ENCODE measurements at places on chromosomes 6 and 20.

DNA sequence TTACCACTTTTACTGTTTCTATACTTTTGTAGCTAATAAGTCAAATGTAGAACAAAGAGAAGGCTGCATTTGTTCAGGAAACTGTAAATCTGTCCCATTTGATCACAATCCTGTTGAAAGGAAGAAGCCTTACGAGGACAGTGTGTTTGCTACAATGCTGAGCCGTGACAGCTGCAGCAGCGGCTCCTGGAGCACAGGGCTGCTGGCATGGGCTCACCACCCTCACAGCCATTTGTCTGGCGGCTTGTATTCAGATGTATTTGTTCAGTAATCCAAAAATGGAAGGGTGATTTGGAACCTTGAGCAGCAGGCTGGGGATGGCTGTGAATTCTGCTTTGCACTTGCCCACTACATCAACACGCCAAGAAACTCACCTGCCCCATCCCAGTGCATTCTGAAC, 5.7 kb downstream of the TUBB2A start:
- no peak for DNase-seq

GRCh38 chr6:87151471-87151780, 3.9 kb upstream of the ZNF292 start:
- DNase-seq = no peak

GRCh38 chr6:119078376-119079282, at the start of gene FAM184A:
Gene FAM184A, minus strand, starts transcription at chr6:119078664. Its CDS starts 365 bp downstream, at chr6:119078299.
- DNase-seq = peak; percentile 64

GRCh38 chr6:30612213-30612612, 4.8 kb downstream of the PPP1R10 start:
- peak; percentile 53 for DNase-seq

- no peak for DNase-seq
These were observed 238.1 kb upstream of the TAB2 start for GRCh38 chr6:149079456-149079855.

- DNase-seq = no peak
These were observed 89.3 kb downstream of the JPH2 start for GRCh38 chr20:44097521-44098255.

GRCh38 chr6:147970970-147971369, 371.7 kb upstream of the SASH1 start:
- DNase-seq = peak; percentile 19

DNA sequence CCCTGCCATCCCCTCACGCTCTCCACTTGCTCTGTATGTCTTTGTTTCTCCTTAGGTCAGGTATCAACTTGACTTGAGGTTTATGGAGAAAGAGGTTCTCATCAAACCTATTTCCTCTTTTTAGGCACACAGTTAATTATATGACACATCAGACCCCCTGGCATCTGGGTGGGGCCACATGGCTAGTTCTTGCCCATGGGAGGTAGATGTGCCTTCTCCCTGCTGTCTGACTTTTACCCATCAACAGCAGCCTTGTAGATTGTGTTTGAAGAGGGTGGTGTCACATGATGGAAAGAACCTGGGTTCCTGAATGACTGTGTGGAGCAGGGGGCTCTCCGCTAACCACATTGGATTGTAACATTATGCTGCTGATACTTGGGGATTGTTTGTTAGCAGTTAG, 7.2 kb upstream of the UQCC2 start:
- DNase-seq = no peak

DNA sequence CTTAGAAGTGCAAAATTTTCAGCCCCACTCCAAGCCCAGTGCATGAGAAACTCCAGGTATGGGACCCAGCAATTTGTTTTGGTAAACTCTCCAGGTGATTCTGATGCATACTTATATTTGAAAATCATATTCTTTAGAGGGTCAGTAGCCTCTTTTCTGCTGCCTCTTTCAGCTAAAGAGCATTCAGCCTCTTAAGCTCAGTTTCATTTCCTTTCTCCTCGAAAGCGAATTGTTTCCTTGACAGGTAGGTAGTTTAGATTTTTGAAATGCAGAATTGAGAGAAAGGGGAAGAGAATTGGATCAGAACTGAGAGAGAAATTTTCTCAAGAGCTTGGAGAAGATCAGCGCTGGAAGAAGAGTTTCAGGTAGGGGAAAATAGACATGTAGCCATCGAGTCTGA, 995.8 kb upstream of the FLRT3 start:
- no peak for DNase-seq

- peak; percentile 45 for DNase-seq
These were observed 23.2 kb upstream of the PNPLA1 start for GRCh38 chr6:36246506-36247268.

- DNase-seq = no peak
These were observed 24.3 kb downstream of the EPB41L2 start for GRCh38 chr6:131038597-131039344.

GRCh38 chr20:42100137-42100704, 482.0 kb upstream of the CHD6 start:
- DNase-seq = no peak

DNA sequence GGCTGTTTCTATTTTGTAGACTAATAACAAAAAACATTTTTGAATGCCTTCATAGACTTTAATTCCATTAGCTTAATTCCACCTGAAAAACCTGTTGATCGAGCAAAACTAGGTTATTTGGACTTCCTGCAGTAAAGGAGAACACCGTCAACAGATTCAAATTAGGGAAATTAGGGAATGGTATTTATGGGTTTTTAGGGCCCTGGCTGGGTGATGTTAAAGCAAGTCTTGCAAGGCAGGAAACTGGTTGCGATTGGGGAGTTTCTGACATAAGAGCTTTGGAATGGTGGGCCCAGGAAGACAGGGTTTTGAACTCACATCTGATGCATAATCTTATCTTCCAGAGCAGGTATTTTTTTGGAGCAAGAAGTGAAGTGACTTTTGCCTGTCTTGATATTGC, 40.1 kb upstream of the TFAP2C start:
- no peak for DNase-seq

GRCh38 chr6:160221423-160221822, 37.2 kb downstream of the SLC22A2 start:
- peak; percentile 13 for DNase-seq

- no peak for DNase-seq
These were observed 22.7 kb downstream of the TAB2 start for GRCh38 chr6:149340200-149340599.

GRCh38 chr6:105862936-105863607, 223.1 kb upstream of the PRDM1 start:
- DNase-seq = no peak

- DNase-seq = no peak
These were observed 152.7 kb downstream of the MACROD2 start for GRCh38 chr20:14148042-14148441.

GRCh38 chr20:61846074-61846473, 219.6 kb downstream of the TAF4 start:
- no peak for DNase-seq

DNA sequence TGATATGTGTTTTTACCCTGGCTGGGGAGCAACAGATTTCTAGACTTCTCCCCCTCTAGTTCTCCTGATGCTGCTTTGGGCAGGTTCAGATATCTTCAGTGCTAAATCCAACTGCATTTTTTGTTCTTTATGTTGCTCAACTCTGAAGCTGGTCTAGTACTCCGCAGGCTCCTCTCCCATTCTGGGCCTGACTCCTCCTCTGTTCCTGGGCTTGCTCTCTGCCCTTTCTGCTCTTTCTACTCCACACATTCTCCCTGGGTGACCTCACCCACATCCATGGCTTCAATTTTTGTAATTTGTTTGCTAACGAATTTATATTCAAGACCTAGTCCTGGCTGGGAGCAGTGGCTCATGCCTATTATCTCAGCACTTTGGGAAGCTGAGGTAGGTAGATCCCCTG, 6.4 kb downstream of the FYN start:
- no peak for DNase-seq

- no peak for DNase-seq
These were observed 141.2 kb downstream of the FAM83B start for GRCh38 chr6:54987633-54988290.

DNA sequence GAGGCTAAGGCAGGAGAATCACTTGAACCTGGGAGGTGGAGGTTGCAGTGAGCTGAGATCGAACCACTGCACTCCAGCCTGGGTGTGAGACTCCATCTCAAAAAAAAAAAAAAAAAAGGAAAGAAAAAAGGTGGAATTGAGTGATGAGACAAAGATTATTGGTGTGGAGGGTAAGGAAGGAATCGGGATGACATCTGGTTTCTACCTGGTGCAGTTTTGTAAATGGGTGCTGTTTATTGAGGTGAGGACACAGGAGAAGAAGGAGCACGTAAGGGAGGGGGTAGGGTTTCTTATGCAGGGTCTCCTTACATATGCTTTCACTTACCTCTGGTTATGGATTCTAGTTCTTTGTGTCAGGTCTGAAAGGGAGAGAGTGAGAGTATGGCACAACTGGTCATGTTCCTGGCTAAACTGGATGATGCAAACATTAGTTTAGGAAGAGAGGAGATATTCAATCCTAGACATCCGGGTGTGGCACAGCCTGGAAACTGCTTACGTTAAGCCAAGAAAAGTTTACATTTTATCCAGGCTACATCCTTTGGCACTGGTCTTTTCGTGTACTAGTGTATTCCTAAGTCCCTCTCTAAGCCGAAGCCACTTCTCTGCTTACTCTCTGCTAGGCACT, 5.4 kb downstream of the RALY start:
- DNase-seq = no peak

DNA sequence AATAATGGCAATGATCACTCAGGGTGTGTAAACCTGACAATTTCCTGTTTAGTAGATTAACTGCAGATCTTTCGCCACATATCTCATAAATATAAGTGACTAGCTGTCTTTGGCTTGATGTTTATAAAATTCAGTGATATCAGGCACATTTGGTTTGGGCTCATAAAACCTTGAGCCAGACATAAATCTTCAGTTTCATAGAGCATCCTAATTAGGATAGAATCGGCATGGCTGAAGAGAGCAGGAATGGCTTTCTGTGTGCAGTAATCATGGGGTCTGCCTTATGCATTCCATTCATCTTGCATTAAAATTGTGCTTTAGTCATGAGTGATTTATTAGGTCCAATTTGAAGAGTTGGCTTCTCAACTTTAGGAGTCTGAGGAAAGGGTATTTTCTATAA, 27.2 kb downstream of the AIG1 start:
- no peak for DNase-seq

- DNase-seq = peak; percentile 13
These were observed 67.6 kb downstream of the BLOC1S5 start for GRCh38 chr6:7996538-7997111.

DNA sequence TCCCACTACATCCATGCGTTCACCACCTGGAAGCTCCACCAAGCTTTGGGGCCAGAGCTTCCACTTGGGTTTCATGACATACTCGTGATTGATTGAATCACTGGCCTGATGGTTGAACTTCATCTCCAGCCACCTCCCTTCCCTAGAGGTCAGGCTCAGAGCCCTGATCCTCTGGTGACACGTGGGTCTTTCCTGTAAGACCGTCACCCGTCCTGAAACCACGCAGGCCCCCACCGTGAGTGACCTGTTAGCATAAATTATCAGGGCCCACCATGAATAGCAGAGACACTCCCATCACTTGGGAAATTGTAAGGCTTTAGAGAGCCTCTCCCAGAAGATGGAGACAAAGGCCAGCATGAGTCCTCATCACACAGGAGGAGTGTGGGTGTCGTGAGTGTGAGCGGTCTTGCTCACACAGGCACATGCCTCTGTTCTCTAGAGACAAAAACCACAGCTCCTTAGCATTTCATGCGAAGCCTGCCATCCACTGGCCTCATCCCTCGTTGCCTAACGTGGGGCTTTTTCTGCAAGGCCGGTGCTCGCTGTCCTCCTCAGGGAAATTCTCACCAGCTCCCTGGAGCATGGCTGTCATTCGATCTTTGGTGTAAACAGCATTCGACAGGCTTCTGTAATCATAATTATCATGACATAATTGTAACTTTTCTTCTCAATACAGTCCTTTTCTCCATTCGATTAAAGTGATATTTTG, 65.1 kb upstream of the DUSP22 start:
- DNase-seq = no peak

GRCh38 chr20:49384437-49385434, 97.7 kb downstream of the KCNB1 start:
- DNase-seq = peak; percentile 90

- peak; percentile 91 for DNase-seq
These were observed 41.8 kb downstream of the RBM38 start for GRCh38 chr20:57432862-57433491.

DNA sequence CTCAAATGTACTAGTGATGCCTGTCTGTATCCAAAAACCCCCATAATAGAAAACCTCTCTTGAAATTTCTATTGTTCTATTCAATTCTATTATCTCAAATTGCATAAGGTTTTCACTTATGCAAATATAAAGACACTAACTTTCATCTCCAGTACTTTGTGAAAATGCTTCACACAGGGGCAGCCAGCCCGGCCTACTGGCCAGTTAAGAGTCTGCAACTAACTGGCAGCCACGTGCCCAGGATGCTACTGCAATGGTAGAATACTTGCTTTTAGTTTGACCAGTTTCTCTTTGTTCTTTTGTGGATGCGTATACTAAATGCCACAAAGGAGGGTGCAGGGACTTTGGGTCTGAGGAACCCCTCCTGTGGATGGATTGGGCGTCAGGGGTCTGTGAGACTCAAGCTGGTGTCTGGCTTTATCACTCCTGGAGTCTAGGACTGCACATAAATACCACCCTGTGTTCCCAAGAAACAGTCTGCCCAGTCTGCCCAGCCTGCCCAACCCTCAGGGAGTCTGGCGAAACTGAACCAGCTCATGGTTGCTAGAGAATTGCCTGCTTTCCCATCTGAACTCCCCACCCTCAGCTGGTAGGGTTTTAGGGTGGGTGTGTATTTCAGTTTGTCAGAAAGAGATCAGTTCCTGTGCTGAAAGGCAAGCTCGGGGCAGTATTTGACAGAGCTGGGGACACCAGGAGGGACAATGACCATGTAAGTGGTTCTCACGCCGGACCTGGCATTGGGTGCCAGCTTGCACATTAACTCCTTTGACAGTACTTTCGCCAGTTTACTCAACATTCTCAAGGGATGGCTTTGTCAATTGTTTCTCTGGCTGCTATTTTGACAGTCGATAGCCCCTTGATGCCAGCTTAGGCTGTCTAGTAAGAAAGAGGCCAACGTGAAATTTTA, 558.2 kb upstream of the JAG1 start:
- no peak for DNase-seq

GRCh38 chr20:36004045-36004444, 35.7 kb downstream of the CNBD2 start:
- DNase-seq = no peak

DNA sequence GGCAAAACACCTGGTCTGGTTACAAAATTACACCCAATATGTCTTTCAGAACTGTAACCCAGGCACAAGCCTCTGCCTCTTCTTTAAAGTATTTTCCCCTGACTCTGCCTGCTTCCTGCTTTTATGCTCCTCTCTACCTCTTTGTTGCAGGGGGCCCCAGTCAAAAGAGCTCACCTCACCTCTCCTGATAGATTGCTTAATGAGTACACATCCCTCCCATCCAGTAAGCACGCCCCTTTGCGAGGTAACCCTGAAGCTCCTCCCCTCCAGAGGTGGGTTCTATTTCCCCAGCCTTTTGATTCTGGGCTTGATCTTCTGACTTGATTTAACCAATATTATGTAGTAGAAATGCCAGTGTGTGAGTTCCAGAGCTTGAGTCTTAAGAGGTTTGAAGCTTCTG, 56.6 kb upstream of the EYA2 start:
- no peak for DNase-seq

GRCh38 chr6:5623769-5624168, 362.5 kb downstream of the FARS2 start:
- no peak for DNase-seq

All from hematopoietic multipotent progenitor cell treated with erythropoietin and hydrocortisone succinate and interleukin-3 and kit ligand, for 6 days (in vitro differentiated cells).